ENCODE measurements at places on chromosomes 5 and 9. TPM values are rescaled to one million over a fixed set of nuclear protein-coding genes. Genes with fewer than 3 reads are reported as not detected.

DNA sequence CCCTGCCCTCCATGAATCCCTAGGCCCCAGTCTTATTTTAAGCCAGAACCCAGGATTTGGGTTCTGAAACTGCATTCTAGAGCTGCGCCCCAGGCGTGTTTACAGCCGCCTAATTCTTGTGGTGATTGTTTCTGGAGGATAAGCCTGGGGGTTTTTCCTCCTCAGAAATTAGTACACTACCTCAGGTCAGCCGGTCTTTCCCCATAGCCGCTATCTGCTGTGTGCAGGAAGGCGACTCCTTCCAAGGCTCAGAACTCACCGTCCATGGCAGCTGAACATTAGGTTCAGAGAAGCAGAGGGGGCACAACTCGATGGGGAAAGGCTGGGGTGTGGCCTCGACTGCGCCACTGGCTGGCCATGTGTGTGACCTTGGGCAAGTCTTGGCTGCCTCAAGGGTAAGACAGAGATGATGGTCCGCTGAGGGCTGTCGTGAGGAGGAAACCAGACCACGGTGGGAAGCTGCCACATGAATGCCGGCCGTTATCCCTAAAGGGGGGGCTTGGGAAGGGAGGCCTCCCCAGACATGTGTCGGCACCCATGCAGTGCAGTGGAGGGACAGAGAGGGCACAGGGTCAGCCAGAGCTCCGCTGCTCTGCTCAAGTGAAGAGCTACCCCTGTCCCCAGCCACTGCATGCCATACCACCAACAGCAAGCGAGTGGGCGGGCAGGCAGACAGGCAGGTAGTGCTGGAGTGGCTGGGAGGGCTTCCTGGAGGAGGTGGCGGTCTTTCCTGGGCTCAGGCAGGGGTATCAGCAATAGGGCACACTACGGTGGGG lies 28.9 kb downstream of the SHB start:
- no peaks in the 10 kb centered on the region for H3K27me3 ChIP-seq
- no peak overlapping the region for H3K27ac ChIP-seq
- H3K36me3 ChIP-seq = no peaks in the 10 kb centered on the region
- peaks cover 3% of the 10 kb centered on the region for H3K4me1 ChIP-seq

- H3K4me1 ChIP-seq = no peaks in the 10 kb centered on the region
- no peaks in the 10 kb centered on the region for H3K27me3 ChIP-seq
- H3K36me3 ChIP-seq = no peaks in the 10 kb centered on the region
- no peak overlapping the region for H3K4me3 ChIP-seq
- H3K27ac ChIP-seq = no peak overlapping the region
These were observed 66.1 kb downstream of the DNAH5 start for GRCh38 chr5:13878357-13878756.

DNA sequence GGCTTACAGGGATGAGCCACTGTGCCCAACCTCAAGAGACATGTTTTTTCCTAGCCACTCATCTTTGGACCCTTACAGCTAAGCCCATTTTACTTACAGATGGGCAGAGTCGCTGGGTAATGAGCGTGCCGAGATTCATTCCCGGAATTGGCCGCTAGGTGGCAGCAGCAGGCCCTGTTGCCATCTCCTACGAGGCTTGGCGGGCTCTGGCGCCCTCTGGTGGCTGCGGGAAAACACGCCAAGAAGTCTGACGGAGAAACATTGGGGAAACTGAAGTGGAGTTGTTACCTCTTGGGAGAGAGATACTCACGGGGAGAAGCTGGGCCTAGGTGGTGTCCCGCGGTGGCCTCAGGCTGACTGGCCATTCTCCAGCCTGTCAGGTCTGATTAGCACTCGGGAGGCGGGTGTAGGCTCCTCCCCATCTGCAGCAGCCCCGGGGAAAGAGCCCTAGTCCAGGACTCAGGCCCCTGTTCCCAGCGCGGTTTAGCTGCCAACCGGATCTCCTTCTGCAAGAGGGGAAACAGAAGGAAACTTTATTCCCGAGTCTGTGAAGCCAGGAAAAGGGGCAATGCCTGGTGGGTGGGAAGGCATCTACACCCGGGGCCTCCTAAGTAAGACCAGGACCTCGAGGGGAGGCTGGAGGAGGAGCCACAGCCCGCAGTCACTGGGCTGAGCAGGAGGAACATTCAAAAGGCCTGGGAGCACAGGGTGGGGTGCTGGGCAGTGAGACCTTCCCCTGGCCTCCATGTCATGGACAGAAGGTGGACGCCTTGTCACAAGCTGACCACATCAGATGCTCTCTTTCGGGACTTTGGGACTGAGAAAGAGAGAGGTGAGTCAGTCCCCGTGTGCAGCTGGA lies 9.7 kb downstream of the PTGES2 start:
- no peak overlapping the region for H3K27ac ChIP-seq
- H3K4me3 ChIP-seq = no peak overlapping the region
- H3K4me1 ChIP-seq = no peaks in the 10 kb centered on the region
- H3K27me3 ChIP-seq = no peaks in the 10 kb centered on the region
- H3K36me3 ChIP-seq = no peaks in the 10 kb centered on the region

GRCh38 chr9:107249131-107249533 lies 33.9 kb upstream of the RAD23B start:
- H3K4me1 ChIP-seq = no peaks in the 10 kb centered on the region
- H3K27ac ChIP-seq = no peak overlapping the region
- H3K4me3 ChIP-seq = no peak overlapping the region
- H3K36me3 ChIP-seq = no peaks in the 10 kb centered on the region

Gene IL5
- not detected for total RNA-seq

Gene SPINK7
- total RNA-seq = not detected

All from aorta (tissue), 5 donors.